ENCODE measurements at places on chromosomes 13 and 19.

GRCh38 chr13:101530293-101530692 is 77.8 kb downstream of the ITGBL1 start:
- DNase-seq: no peak

- no peak for DNase-seq
Observed at GRCh38 chr19:35978832-35979365, 16.1 kb upstream of the SDHAF1 start.

- DNase-seq: peak; percentile 6
Observed at GRCh38 chr13:35349673-35350278, 126.7 kb downstream of the MAB21L1 start.

- DNase-seq: no peak
Observed at GRCh38 chr13:40161931-40162330, 504.5 kb downstream of the FOXO1 start.

- DNase-seq: no peak
Observed at GRCh38 chr19:19782783-19783182, 38.8 kb downstream of the ZNF506 start.

GRCh38 chr19:11007962-11008532 is 47.2 kb downstream of the SMARCA4 start:
- DNase-seq: no peak

DNA sequence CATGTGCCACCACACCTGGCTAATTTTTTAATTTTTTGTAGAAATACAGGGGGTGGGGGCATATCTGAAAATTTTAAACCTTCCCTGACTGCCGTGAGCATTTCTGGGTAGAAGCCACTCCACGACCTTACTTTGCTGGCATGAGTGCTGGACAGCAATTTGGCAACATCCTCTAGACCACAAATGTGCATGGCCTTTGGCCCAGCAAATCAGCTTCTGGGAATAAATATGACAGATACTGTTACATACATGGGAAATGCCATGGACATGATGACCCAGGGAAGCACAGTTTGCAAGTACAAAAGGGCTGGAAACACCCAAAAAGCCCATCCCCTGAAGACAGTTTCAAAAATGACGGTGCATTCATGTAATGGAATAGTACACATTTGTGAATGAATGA is 3.2 kb upstream of the PVR start:
- DNase-seq: no peak

All from GM20000 (cell line).